ENCODE measurements at places on chromosomes 3 and 15.

DNA sequence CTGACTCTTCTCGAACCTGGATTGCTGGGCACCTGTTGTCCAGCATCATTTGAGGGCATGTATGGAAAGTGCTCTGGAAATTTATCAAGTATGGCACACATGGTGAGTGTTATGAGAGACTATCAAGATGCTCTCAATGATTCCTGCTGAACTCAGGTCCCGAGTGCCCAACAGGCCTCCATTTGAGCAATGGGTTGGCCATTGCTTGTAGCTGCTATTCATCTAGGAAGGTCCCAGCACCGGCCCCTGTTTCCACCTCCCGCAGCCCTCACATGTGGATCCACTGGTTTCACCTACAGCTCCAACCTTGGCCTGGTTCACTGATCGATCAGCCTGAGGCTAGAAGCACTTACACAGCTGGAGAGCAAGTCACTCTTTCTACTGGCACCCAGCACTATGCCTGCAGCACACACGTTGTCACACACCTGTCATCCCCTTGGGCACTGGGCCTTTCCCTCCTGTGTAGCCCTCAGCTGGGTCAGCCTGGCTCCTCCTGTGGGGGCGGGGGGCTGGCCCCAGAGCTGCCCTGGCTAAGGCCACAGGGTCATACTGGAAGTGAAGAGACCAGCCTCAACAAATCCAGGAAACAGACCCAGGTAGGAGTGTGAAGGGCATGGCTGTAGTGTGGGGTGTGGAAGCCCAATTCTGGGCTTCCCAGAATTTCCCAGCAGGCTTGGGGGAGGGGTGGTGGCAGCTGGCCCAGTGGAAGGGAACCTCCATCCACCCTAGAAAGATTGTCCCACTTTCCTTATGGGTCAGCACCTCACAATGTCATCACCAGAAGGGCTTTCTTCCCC, 41.7 kb upstream of the SMAD3 start:
- no peak for DNase-seq

- no peak for DNase-seq
These were observed 38.3 kb downstream of the MITF start for GRCh38 chr3:69777582-69777967.

DNA sequence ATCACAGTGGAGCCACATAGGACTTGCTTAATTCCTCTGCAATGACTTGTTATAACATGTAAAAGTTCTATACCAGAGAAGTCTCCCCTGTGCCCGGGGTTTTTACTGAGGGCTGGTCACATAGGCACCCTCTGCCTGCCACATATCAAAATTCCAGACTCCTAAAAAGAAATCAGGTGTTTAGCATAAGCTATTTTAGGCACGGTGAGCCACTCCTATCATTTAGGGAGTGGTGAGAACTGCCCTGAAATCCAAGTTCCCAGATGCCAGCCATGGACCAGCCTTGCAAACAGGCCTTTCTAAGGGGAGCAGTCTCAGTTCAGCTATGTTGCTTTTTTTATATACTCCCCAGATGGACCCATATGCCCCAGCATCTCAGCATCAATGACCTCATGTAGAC, 130.3 kb downstream of the THSD4 start:
- DNase-seq = no peak

DNA sequence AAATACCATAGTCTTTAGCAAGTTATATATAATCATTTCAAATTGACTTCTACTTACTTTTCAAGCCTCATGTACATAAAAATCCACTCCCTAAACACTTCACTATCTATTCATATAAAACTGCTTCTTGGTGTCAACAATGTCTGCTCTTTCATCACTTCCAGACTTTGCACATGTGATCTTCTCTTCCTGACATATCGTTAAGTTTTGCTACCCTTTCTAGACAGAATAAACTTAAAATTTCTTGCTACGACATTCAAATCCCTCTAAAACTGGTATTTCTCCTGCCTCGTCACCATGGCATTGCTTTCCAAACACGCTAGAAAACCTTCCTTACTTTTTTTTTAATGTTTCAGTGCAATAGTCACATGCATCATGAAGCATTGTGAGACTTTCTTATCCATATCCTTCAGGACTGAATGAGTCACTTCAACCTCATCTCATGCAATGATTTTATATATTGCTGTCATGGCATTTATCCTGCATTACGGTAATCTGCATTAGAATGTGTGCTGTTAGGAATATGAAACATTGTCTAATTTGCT, 122.8 kb downstream of the GMNC start:
- no peak for DNase-seq

DNA sequence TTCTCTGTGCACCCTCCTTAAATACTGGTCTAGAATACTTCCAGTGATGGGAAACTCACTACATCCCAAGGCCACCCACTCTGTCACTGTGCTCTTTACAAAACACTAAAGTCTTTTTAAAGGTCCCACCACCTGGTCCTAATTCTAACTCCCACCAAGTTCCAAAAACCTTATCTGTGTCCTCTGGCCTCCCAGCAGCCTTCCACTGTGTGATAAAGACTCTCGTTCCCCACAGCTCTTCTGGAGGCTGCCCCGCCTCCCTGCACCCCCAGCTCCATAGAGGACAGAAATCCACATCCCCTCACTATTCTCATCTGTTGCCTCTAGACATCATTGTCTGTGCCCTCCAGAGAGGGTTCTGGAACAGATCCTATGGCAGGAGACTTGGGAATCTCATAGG, 276.4 kb downstream of the FAM43A start:
- no peak for DNase-seq

GRCh38 chr3:47047673-47048072, 68.2 kb downstream of the NBEAL2 start:
- no peak for DNase-seq

DNA sequence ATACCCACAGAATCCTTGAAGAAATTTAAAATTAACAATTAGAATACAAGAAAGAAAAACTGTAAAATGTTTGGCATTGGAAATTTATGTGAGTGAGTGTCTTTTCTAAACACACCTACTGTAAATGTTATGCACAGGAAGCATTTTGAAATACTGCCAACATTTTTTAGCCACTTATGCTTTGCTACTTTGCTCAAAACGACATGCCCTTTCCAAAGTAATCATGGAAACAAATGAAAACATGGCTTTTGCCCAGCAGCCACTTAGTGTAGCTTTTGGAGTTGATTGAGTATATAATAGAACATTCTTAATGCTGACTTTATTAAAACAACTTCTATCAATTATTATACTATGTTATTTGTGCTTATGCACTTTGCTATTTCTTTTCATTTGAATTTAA, 823.0 kb downstream of the CADM2 start:
- no peak for DNase-seq
